Inflammatory macrophage treated with lipopolysaccharide for 4 hours (primary cell): ENCODE measurements at places on chromosomes 6 and 20.
A peak's percentile ranks its signal among the peaks of the same experiment; 100 is the strongest.

GRCh38 chr20:57393321-57394120 is 2.3 kb downstream of the RBM38 start:
- no peak for DNase-seq

DNA sequence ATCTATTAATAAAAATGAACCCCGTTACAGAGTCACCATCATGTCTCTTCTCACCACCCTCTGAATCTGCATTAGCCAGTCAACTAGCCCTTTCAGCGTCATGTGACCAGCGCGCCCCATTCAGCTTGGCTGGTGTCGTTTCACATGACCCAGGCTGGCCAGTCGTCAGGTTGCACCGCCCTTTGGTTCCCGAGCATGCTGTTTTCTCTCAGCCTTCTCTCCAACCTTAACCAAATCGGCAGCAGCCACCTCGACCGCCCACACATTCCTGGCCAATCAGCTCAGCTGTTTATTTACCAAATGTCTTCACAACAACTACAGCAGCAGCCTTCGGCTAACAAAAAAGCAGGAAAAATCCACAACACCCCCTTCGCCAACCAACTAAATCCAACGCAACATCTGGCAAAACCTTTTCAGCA is 5.6 kb downstream of the SRSF3 start:
- DNase-seq = no peak

- peak; percentile 57 for DNase-seq
Observed at GRCh38 chr6:117359581-117359980, 66.2 kb downstream of the ROS1 start.

- no peak for DNase-seq
Observed at GRCh38 chr6:35090734-35091133, 50.4 kb downstream of the TCP11 start.

DNA sequence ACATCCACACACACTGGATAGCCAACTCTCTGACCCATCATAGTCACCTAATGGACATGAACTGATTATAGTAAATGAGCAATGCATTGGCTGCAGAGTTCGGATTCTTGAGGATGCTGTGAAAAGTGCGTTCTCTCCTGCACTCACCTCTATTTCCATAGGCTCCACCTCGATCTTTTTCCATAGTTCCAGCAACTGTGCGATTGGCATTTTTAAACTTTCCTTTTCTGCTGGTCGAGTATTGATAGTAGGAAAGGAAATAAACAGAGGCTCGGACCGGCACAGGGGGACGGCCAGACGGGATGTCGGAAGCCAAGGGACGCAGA is 94.4 kb downstream of the RNASET2 start:
- no peak for DNase-seq

GRCh38 chr20:58630063-58630462 is 21.0 kb upstream of the STX16 start:
- DNase-seq = no peak

GRCh38 chr6:122754191-122754731 is 25.3 kb upstream of the FABP7 start:
- peak; percentile 36 for DNase-seq

GRCh38 chr6:116536216-116536621 is 9.3 kb downstream of the TRAPPC3L start:
- peak; percentile 74 for DNase-seq

DNA sequence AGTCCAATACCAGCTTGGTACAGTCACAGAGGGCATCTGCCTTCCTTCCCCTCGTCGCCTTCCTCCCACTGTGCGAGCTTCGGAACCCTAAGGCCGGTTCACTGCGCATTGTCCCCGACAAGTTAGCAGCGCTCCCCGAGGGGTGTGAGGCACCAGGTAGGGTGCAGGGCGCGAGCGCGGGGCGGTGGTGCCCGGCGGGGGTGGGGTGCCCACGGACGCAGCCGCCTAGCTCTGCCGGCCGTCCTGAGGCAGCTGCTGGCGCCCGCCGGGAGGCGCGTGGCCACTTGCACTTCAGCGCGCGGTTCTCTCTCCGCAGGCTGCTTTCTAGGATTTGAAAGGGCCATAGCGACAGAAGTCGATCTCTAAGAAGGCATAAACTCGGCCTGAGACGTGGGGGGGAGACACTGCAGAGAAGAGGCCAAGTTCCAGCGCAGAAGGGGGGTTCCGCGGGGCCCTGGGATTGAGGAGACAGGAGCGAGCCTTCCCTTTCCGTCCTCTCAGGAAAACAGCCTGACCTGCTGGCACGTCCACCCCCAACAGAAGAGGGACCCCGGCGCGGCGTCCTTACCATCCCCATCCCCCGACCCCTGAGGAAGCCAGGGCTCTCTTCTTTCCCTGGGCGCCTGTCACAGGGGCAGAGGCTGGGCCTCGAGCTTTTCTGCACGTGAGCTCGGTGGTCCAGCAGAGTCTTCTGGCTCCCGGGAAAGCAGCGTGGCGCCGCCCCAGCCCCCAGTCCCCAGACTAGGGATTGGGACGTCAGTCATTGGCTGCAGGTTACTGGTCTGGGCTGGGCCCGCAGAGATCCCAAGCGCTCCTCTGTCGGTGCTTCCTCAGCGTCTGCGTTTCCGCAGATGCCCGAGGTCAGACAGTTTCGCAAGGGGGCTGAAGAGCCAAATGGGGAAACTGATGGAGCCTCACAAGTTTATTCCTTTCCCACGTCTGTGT is 15.6 kb upstream of the PRDM13 start:
- DNase-seq = peak; percentile 63

- no peak for DNase-seq
Observed at GRCh38 chr6:21937466-21937865, 343.9 kb downstream of the SOX4 start.

- no peak for DNase-seq
Observed at GRCh38 chr20:40953856-40954255, 74.8 kb upstream of the TOP1 start.

DNA sequence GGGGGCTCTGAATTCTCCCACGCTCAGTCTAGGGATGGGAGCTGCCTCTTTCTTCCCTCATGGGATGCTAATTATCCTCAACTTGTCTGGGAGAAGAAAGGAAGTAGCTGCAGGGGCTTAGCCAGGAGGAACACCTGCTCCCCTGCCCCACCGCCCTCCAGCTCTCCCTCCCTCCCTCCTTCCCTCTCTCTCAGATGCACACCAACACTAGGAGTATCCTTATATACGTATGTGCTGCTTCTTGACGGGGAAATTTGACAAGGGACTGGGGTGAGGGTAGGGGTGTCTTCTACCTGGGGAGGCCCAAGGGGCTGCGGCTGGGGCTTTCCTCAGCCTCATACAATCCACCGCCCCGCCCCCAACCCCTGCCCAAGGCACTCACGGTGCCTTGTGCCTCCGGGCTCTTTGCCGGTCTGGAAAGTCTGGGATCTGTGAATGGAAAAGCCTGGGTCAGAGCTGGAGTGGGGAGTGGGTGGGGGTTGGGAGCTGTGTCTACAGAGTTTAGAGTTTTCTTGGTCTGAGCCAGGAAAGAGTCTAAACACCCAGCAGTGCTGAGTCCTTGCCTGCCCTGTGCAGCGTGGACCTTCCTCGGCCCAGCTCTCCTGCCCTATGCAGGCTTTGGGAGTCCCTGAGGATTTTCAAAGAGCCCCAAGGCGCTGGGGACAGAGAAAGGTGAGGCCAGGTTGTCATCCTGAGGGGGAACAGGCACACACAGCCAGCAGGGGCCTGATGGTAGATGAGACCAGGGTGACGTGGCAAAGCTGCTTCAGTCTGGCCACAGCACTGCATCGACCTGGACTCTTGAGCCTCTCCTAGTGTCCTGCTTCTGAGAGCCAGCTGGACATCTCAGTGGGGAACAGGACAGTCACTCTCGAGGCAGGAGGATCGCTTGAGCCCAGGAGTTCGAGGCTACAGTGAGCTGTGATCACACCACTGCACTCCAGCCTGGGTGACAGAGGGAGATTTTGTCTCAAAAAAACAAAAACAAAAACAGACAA is 29.3 kb upstream of the EMILIN3 start:
- no peak for DNase-seq

DNA sequence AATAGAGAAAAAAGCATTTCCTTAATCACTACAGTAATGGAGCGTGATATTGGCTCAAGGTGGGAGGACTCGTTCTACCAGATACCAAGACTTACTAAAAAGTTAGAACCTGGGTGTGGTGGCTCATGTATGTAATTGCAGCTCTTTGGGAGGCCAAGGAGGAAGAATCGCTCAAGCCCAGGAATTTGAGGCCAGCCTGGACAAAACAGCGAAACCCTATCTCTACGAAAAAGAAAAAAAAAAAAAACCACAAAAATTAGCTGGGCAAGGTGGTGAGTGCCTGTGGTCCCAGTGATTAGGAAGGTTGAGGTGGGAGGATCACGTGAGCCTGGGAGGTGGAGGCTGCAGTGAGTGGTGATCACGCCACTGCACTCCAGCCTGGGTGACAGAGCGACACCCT is 24.0 kb upstream of the ATRN start:
- DNase-seq = no peak

- DNase-seq = peak; percentile 33
Observed at GRCh38 chr6:118892355-118892991, 1.5 kb upstream of the ASF1A start.

DNA sequence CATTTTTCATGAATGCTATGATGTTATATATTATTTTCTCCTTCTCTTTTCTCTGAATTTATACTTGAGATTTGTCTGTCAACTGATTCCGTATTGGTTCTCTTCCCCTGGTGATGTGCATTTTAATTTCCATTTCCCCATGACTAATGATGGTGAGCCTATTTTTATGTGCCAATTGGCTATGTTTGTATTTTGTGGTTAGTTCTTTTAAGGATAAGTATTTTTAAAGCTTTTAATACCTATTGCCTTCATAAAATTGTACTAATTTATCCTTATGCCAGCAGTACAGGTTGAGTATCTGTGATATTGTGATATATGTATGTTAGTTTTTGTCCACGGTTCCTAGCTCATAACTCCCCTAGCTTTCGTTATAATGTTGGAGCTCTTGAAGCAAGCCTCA is 2.8 kb downstream of the POLH start:
- DNase-seq = no peak

- no peak for DNase-seq
Observed at GRCh38 chr20:22619272-22619671, 34.9 kb upstream of the FOXA2 start.

- no peak for DNase-seq
Observed at GRCh38 chr6:39260953-39261352, 31.7 kb upstream of the KCNK5 start.
